Hematopoietic multipotent progenitor cell treated with erythropoietin and hydrocortisone succinate and interleukin-3 and kit ligand, for 17 days (in vitro differentiated cells): ENCODE measurements at places on chromosomes 6 and 20.

GRCh38 chr6:121354764-121355163 is 20.5 kb upstream of the TBC1D32 start:
- no peak for DNase-seq

DNA sequence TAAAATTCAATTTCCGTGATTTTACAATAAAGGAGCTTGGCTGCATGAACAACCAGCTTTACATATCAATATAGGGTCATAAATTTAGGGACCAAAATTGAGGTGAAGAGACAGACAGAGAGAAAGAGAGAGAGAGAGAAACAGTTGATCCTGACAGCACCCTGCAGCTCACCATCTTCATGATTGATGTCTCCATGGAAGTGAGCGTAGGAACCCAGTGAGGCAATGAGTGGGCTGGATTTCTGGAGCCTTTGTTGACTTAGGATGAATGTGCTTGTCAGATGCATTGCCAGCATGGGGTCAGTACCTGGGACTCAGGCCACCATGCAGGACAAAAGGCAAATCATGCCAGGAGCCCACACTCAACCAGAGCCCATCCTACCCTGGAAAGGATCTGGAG is 165.1 kb upstream of the SYNDIG1 start:
- DNase-seq, result no peak

DNA sequence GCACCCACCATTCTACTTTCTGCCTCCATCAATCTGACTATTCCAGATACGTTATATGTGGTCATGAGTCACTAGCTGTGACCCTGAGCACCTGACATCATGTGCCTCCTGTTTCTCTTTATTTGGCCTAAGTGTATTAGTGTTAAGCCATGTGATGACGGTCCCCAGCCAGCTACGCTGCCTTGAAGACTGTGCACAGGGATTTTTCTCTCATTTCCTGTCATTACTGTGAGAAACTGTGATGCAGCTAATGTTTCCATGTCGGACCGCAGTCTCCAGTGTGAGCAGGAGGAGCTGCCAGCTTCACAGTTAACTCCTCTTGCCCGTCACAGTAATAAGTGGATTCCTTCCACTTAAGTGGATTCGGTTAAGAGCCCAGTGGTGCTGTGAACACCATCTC is 9.9 kb upstream of the SPATS1 start:
- no peak for DNase-seq

GRCh38 chr6:148316308-148316707 is 26.3 kb upstream of the SASH1 start:
- no peak for DNase-seq

- DNase-seq, result no peak
These were observed 101.6 kb downstream of the DACT2 start for GRCh38 chr6:168217880-168218537.

DNA sequence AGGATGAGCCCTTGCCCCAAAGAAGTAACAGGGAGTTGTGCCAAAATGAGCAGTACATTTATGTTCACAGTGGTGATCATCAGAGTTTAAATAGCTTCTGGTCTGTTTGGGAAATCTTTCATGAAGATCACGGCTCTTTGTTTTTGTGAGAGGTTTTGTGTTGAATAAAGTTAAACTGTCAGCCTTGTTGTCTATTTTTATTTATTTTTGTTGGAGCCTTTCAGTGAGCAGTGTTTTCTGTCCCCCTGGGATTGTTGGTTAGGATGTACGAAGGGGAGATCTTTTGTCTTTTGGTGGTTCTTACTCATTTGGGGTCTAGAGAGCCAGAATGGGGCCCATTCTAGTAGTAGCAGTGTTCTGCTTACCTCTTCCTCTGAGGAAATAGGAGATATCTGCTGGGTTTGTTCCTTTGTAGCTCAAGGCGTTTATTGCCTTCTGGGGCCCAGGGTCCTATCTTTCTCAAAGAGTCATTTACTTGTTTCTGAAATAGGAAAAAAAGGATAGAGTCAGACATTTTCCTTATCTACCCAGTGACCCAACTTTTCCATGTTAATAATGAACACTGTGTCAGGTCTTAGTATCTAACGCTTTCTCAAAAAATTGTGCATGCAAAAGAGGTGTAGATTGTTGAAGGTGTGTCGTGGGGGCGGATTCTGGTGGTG is 157.4 kb downstream of the JARID2 start:
- no peak for DNase-seq

DNA sequence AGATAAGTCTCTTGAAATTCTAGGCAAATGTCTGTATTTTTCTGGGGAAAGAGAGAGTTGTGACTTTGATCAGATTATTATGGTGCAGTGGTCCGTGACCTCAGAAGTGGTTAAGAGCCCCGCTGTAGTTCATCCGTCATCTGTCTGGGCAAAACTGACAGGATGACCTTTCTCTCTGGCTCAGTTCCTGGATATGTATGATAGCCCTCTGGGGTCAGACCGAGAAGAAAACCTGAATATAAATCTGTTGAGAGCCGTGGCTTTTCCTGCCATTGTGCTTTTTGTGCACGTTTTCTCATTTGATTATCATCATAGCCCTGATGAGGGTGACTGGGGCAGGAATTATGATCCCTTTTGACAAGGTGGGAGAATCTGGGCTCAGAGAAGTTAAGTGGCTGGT is 26.5 kb downstream of the GHRH start:
- DNase-seq, result no peak

- peak; percentile 59 for DNase-seq
These were observed 17.8 kb downstream of the TMEM30A start for GRCh38 chr6:75266716-75267291.

GRCh38 chr6:50899306-50899870 is 80.7 kb downstream of the TFAP2B start:
- DNase-seq, result no peak

DNA sequence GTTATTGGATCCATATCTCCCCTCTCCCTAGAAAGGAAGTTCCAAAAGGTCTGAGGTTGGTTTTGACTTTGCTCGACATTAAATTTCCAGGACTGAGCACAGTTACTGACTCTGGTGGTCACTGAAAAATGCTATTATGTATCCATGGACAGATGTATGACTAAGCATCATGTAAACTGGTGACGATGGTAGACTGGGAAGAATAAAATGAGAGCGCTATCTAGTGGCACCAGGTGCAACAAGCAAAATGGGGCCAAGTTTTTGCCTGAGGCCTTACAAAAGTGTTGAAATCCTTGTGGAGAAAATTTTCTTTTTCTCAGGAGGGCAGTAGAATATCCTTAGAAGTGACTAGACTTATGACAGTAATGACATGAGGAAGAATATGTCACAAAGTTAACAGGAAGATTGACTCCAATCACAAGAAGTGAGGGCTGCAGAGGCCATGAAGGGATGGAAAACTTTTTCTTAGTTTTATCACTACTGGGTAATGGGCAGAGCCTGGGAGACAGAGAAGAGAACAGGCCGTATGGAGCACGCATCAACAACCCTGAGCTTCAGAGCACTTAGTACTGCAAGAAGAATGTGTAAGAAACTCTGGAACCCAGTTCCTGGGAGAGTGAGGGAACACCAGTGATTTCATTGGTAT is 88.9 kb upstream of the ELOVL5 start:
- peak; percentile 54 for DNase-seq

DNA sequence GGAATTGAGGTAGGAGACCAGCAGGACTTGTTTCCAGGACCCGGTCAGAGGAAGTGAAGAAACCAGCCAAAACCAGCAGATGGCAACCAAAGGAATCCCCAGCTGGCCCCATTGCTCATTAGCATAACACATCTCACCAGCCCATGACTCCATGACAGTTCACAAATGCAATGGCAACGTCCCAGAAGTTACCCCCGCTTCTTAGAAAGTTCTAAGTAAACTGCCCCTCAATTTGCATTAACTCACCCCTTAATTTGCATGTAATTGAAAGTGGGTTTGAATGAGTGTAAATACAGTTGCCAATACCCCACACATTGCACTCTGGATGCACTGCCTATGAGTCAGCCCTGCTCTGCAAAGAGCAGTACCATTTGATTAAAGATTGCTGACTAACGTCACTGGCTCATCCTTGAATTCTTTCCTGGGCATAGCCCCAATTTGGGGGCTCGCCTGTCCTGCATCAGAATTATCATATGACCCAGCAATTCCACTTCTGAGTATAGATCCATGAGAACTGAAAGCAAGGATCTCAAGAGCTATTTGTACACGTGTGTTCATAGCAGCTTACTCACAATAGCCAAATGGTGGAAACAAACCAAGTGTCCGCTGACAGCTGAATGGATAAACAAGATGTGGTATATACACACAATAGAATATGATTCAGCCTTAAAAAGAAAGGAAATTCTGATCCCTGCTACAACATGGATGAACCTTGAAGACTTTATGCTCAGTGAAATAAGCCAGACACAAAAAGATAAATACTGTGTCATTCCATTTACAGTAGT is 36.4 kb downstream of the MYLK4 start:
- no peak for DNase-seq

- no peak for DNase-seq
These were observed 96.3 kb upstream of the GCM1 start for GRCh38 chr6:53244958-53245357.

DNA sequence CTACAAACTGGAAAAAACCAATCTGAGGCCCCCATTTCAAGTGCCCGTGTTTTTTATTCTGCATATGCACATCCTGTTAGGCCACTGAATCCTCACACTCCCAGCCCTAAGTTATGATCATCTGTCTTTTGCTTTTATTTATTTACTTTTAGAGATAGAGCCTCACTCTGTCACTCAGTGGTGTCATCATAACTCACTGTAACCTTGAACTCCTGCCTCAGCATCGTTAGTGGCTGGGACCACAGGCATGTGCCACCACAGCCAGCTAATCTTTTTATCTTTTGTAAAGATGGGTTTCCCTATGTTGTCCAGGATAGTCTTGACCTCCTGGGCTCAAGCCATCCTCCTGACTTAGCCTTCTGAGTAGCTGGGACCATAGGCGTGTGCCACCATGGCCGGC is 29.6 kb upstream of the CLDN20 start:
- DNase-seq, result no peak

GRCh38 chr6:158604048-158604406 is 40.5 kb downstream of the DYNLT1 start:
- no peak for DNase-seq

- DNase-seq, result peak; percentile 49
These were observed at the start of gene DDX43 for GRCh38 chr6:73394577-73395354. Gene DDX43 (plus strand): TSS chr6:73394828. CDS start chr6:73394906, 78 bp downstream.

GRCh38 chr6:3333263-3333662 is 74.5 kb downstream of the PSMG4 start:
- no peak for DNase-seq

DNA sequence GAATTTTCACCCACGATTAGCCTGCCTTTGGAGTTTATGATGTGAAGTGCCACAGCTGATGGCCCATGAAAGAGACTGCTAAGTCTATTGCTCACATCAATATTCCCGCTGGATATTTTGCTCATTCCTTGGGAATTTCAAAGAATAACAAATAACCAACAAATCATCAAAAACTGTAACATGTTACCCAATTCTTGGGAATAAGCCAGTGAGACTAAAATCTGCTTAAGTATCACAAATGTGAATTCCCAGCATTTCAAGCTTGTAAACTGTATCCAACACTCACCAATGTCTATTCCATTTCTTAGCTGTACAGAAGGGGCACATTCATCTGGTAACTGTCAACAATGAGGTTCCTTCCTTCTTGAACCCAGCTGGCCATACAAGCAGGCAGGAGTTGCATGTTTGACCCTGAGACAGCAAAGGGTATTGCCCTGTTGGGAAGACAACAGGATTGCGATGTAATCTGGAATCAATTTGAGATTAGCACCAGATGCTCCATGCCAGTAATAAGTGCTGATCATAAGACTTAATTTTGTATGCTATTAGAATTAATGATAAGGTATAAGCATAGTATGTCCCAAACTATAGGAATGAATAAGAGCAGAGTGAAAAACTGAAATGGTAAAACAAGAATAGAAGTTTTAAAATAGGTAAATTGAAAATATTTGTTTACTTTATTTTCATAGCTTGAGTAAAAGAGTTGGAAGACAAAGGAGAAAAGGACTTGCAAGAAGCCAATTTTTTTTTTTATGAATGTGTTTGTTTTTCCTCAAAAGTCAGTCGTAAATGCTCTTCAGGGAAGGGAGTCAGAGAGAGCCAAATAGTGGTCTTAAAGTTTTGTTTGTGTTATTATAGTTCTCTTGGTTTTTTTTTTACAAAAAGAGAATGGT is 58.8 kb downstream of the RSPO3 start:
- no peak for DNase-seq

- DNase-seq, result no peak
These were observed 572 bp downstream of the DSE start for GRCh38 chr6:116371120-116371917.

DNA sequence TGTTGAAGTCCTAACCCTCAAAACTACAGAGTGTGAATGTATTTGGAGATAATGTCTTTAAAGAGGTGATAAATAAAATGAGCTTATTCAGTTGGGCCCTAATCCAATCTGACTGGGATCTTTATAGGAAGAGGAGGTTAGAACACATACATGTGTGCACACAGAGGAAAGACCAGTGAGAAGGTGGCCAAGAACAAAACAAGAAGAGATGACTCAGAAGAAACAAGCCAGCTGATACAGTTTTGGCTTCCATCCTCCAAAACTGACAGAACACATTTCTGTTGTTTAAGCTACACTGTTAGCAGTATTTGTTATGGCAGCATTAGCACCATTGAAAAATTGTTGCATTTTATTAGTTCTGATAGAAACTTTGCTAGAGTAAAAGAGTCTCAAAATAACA is 609.3 kb upstream of the IMPG1 start:
- no peak for DNase-seq
